ENCODE measurements at places on chromosomes 7 and 10. TPM values are rescaled to one million over a fixed set of nuclear protein-coding genes. Genes with fewer than 3 reads are reported as not detected.

The HOXA7 gene
- total RNA-seq: 1.5 TPM

The AGR2 gene
- 56.3 TPM for total RNA-seq

The AKR1E2 gene
- 10.0 TPM for total RNA-seq

The PRPS1L1 gene
- not detected for total RNA-seq

The GOLGA7B gene
- total RNA-seq: 1.1 TPM

The C10orf62 gene
- total RNA-seq: 0.96 TPM

The STEAP4 gene
- not detected for total RNA-seq

- no peaks in the 10 kb centered on the region for H3K36me3 ChIP-seq
- no peak overlapping the region for H3K27ac ChIP-seq
- no peaks in the 10 kb centered on the region for H3K27me3 ChIP-seq
- DNase-seq: no peak
Observed at GRCh38 chr7:117808341-117808757, 64.9 kb downstream of the CTTNBP2 start.

DNA sequence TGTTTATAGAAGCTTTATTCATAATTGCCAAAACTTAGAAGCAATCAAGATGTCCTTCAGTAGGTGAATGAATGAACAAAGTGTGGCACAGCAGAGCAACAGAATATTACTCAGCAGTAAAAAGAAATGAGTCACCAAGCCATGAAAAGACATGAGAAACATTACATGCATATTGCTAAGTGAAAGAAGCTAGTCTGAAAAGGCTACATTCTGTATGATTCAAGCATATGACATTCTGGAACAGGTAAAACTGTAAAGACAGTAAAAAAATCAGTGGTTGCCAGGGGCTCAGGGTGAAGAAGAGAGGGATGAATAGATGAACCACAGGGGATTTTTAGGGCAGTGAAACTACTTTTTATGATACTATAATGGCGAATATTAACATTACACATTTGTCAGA is 80.9 kb upstream of the APBB1IP start:
- no peak overlapping the region for H3K27ac ChIP-seq
- DNase-seq: no peak

DNA sequence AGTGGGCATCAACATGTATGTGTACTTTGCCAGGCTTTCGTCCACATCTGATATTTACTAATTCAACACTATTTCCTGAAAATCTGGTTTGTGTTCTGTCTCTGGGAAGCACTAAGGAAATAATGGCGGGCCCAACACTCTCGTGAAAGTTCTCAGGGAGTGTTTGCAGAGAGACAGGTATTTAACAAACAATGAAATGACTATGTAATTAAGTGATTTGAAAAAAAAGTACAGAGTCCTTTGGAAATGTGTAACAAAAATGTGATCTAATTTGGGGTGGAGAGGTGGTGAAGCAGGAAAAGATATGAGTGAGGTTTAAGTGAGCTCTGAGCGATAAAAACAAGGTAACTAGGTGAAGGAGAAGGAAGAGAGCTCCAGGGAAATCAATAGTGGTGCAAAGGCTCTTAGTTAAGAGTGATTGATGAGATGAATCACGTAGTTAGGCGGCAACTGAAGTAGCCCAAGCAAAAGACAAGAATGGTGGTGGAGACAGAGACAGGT is 95.3 kb upstream of the DNAJB12 start:
- H3K36me3 ChIP-seq: peaks cover 1% of the 10 kb centered on the region
- H3K27ac ChIP-seq: peak overlapping the region; percentile 89
- peaks cover 52% of the 10 kb centered on the region for H3K4me1 ChIP-seq
- peak overlapping the region; percentile 2 for H3K4me3 ChIP-seq
- H3K27me3 ChIP-seq: no peaks in the 10 kb centered on the region

DNA sequence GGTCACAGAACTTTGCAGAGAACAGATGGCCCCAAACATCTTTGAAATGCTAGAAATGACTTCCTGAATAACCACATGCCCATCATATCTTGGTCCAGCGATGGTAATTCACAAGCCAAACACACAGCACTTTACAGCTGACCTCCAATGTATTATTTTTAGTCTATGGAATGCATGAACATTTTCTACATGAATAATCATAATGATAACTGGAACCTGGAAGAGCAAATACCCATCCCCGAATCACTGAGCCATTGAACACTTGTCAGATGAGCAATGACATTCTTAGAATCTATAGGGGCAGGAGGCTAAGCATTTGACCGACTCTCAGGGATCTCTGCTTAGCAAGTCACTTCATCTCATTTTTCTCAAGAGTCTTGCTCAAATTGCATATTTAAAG is 167.3 kb downstream of the CREB5 start:
- H3K27me3 ChIP-seq: peaks cover 15% of the 10 kb centered on the region
- DNase-seq: no peak
- no peaks in the 10 kb centered on the region for H3K4me1 ChIP-seq

DNA sequence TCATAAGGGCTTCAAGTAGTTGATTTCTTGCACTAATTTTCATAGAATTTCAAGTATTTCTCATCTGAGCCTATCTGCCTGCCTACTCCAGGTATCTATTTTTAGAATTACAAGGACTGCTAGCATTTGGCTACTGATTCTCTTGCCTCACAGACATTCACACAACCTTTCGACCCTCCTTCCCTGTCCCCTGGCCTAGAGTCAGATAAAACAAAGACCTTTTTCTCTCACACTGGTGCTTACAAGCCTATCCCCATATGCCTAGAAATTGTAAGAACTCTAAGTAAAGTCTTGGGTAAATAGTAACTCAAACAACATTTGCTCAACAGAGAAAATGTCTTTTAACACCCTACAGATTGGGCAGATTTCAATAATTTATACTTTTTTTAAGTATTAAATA is 6.3 kb downstream of the GPAM start:
- DNase-seq: no peak
- peak overlapping the region; percentile 87 for H3K27ac ChIP-seq
- peaks cover 11% of the 10 kb centered on the region for H3K36me3 ChIP-seq
- no peaks in the 10 kb centered on the region for H3K27me3 ChIP-seq
- peaks cover 21% of the 10 kb centered on the region for H3K4me1 ChIP-seq

- no peak overlapping the region for H3K27ac ChIP-seq
- DNase-seq: no peak
- H3K4me1 ChIP-seq: peaks cover 7% of the 10 kb centered on the region
Observed at GRCh38 chr10:94412449-94412848, 10.1 kb downstream of the TBC1D12 start.

- DNase-seq: no peak
- peaks cover 1% of the 10 kb centered on the region for H3K36me3 ChIP-seq
- H3K27ac ChIP-seq: no peak overlapping the region
- no peak overlapping the region for H3K4me3 ChIP-seq
- H3K4me1 ChIP-seq: no peaks in the 10 kb centered on the region
Observed at GRCh38 chr10:37728830-37729229, 128.6 kb downstream of the ZNF248 start.

DNA sequence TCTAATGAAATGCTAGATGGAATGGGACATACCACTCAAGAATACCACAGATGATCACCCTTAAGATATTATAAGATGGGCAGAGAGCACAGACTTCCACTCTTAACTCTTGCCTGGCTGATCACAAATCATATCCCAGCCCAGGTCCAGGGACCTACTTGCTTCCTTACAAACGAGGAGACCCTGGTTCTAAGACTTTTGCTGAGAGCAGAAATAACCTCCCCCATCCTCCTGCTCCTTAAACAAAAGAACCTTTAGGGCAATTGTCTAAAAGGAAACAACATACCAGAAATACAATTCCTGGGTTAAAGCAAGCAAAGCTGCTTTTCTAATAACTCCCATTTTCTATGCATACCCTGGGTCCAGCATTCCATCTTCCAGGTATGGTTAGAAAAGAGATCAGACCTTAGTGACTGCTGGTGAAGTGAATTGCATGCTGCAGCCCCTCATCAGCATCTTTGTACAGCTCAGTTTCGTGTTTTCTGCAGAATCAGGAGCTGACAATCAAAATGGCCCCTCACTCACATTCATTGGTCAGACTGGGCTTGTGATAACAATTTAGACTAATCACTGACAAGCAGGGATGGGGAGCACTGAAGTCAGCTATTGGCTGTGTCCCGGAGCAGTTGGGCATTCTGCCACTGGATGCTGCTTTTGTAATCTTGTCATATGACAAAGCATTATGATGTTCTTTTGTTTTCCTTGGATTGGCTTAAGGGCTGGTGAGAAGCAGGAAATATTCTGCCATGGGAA is 14.6 kb downstream of the IFIT3 start:
- H3K36me3 ChIP-seq: no peaks in the 10 kb centered on the region
- H3K27ac ChIP-seq: no peak overlapping the region
- DNase-seq: no peak
- no peaks in the 10 kb centered on the region for H3K27me3 ChIP-seq
- H3K4me1 ChIP-seq: peaks cover 5% of the 10 kb centered on the region
- H3K4me3 ChIP-seq: no peak overlapping the region

GRCh38 chr10:74194545-74194944 is 43.5 kb downstream of the ADK start:
- H3K4me1 ChIP-seq: no peaks in the 10 kb centered on the region
- no peak for DNase-seq
- no peaks in the 10 kb centered on the region for H3K27me3 ChIP-seq
- H3K27ac ChIP-seq: no peak overlapping the region
- H3K36me3 ChIP-seq: no peaks in the 10 kb centered on the region
- no peak overlapping the region for H3K4me3 ChIP-seq

DNA sequence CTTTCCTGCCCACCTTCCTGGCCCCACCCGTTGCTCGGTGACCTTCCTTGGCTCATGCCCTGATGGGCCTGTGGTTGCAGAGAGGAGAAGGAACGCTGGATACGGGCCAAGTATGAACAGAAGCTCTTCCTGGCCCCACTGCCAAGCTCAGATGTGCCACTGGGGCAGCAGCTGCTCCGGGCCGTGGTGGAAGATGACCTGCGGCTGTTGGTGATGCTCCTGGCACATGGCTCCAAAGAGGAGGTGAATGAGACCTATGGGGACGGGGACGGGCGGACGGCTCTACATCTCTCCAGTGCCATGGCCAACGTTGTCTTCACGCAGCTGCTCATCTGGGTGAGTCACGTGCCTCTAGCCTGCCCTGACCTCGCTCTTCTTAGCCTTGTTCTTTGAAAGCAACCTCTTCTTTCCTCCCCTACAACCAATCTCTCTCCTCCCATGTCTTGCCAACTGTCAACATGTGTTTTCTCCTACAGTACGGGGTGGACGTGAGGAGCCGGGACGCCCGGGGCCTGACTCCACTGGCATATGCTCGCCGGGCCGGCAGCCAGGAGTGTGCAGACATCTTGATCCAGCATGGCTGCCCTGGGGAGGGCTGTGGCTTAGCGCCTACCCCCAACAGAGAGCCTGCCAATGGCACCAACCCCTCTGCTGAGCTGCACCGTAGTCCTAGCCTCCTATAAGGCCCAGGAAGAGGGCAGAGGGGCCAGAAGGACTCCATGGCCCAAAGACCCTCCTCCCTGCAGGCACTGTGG is 24.1 kb downstream of the GBX1 start:
- no peak for DNase-seq
- no peak overlapping the region for H3K27ac ChIP-seq
- peaks cover 12% of the 10 kb centered on the region for H3K36me3 ChIP-seq
- no peaks in the 10 kb centered on the region for H3K27me3 ChIP-seq
- H3K4me1 ChIP-seq: peaks cover 35% of the 10 kb centered on the region

- H3K27me3 ChIP-seq: peaks cover 48% of the 10 kb centered on the region
- no peak overlapping the region for H3K27ac ChIP-seq
- H3K4me1 ChIP-seq: peaks cover 18% of the 10 kb centered on the region
- DNase-seq: no peak
- H3K4me3 ChIP-seq: no peak overlapping the region
Observed at GRCh38 chr7:155995183-155995612, 182.9 kb upstream of the SHH start.

DNA sequence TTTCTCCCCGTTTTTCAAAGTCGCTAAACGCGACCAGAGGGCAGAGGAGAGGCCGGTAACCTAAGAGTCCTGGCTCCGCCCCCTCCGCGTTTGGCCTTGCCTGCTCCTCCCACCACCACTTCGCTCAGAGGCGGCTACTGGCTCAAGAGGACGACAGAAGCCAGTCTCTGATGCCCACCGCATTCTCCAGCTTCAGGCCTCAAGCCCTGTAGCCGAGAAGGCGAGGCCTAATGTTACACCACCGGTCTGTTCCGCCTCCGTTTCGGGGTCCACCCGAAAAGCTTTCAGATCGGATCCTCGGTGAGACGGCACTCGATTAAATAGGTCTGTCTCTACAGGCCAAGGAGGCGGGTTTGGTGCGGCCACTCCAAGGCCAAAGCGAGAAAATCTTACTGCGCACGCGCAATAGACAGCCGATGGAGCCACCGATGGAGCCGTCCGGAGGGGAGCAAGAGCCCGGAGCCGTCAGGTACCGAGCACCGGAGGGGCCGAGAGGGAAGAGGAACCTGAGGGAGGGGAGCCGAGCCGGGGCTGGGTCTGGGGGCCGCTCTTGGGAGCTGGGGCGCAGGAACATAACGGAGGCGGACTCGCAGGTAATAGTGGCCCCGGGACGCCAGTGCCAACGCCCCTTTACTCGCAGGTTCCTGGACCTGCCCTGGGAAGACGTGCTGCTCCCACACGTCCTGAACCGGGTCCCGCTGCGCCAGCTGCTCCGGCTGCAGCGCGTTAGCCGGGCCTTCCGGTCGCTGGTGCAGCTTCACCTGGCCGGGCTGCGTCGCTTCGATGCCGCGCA is at the start of gene FBXL15:
FBXL15 (plus strand) TSS at position 123 of the 793 bp plus-strand sequence; CDS start at position 417, 294 bp downstream.
- peaks cover 26% of the 10 kb centered on the region for H3K27me3 ChIP-seq
- H3K36me3 ChIP-seq: no peaks in the 10 kb centered on the region
- H3K4me3 ChIP-seq: peak within 1 kb of the TSS; percentile 99
- H3K27ac ChIP-seq: peak within 1 kb of the TSS; percentile 97
- peak; percentile 94 for DNase-seq
- peaks cover 16% of the 10 kb centered on the region for H3K4me1 ChIP-seq

DNA sequence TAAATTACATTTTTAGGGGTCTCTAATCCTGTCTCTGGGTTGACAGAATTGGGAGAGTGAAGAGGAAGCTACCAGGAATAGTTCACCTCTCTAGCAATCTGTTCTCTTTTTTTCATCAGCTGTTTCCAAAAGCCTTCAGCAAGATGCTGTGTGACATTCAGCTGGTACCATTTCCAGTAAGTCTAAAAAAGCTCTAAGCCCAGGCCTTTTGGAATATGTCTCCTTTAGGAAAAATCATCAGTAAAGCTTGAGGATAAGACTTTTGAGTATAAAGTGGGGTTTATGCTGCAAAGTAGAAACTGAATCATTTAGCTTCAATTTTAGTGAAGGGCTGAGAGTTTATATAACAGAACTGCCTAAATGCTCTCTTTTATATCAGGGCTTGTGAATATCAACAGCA is 81.5 kb downstream of the CCNY start:
- no peak overlapping the region for H3K4me3 ChIP-seq
- H3K36me3 ChIP-seq: no peaks in the 10 kb centered on the region
- H3K4me1 ChIP-seq: peaks cover 27% of the 10 kb centered on the region
- no peak for DNase-seq
- no peak overlapping the region for H3K27ac ChIP-seq

DNA sequence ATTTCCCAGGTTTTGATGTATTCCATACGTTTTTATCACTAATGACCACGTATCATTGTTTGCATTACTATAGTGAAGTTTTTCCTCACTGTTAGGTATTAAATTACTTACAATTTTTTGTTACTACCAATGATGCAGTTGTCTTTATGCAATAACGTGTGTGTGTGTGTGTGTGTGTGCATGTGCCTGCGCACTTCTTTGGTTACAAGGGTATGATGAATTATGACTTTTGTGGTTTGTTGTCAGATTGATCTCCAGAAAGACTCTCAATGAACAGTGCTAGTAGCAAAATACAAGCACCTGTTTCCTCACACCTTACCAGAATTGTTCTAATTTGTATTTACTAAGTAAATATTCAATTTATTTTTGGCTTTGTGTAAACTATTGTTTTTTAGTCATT is 51.5 kb downstream of the MCMBP start:
- H3K4me3 ChIP-seq: no peak overlapping the region
- DNase-seq: no peak
- peaks cover 8% of the 10 kb centered on the region for H3K4me1 ChIP-seq
- H3K27me3 ChIP-seq: no peaks in the 10 kb centered on the region
- H3K27ac ChIP-seq: peak overlapping the region; percentile 18

- DNase-seq: no peak
- peak overlapping the region; percentile 9 for H3K27ac ChIP-seq
- peaks cover 8% of the 10 kb centered on the region for H3K36me3 ChIP-seq
Observed at GRCh38 chr7:116871061-116871700, 8.8 kb downstream of the CAPZA2 start.

Data from progenitor cell of endocrine pancreas (in vitro differentiated cells).